Skeletal muscle cell (primary cell): ENCODE measurements at places on chromosomes 5 and 9.

- no peak for DNase-seq
These were observed 63.5 kb downstream of the MEF2C start for GRCh38 chr5:88819301-88819999.

GRCh38 chr5:170508036-170508435, 4.2 kb downstream of the KCNIP1 start:
- no peak for DNase-seq

- no peak for DNase-seq
These were observed 116.0 kb upstream of the LMX1B start for GRCh38 chr9:126497660-126498275.

DNA sequence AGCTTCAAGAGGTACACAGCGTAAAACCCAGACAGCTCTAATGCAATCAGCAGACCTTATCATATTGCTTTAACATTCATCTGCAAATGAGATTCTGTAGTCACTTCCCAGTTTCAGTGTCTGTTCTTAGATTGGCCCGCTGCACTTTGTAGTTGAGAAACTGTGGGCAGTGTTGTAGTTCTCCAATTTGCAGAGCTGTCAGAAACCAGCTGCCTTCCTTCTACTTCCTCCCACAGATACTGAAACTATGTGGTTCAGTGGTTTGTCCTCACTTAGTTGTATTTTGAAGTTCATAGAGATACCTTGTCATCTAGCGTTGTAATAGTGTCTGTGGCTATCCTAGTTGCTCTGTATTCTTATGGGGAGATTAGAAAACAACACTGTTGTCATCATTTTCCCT, 39.6 kb upstream of the TRIM36 start:
- DNase-seq = no peak

DNA sequence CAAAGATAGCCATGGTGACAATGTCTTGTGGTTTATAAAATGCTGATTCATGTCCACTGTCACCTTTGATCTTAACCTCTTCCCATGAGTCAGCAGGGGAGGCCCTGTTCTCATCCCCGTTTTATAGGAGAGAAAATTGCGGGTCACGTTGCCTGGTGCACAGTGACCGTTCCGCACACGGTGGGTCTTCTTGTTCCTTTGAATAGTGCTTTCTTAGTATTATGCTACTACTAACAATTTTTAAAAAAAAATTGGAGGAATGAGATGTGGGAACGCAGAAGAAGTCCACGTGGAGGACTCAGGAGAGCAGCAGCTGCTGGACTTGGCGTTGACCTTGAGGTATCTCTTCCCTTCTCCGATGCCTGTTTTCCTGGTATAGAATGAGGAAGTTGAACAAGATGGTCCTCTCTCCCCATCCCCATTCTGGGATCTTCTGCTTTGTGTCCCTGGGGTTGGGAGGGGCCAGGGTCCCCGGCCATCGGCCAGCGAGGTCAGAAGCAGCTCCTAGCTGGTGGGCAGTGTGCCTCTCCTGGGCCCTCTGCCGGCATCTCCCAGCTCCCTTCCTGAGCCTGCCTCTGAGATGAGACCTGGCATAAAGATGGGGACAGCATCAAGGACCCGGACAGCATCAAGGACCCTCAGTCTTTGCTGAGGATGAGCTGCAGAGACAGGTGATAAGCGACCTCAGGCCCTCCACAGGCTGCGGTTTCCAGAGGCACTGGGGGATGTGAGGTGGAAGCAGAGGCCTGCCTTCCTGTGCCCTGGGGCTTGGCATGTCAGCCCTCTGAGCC, 143.9 kb downstream of the C9orf50 start:
- DNase-seq = no peak

DNA sequence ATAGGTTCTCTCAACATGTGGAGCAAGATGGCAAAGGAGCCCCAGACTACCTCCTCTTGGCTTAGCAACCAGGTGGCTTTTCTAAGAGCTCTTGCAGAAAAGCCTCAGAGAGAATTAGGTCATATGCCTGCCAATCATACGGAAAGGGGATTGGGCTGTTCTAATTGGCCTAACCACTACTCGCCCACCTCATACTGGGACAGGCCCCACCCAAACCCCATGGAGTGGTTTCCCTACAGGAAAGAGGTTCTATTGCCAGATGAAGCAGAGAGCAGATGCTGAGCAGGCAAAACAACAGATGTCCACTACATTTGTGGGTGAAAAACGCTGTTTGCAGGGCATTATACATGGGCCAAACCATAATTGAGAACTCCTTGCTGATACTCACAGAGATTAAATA, 29.0 kb downstream of the ABLIM3 start:
- no peak for DNase-seq

GRCh38 chr5:106241409-106241808, 1429.3 kb downstream of the EFNA5 start:
- DNase-seq = no peak

- DNase-seq = no peak
These were observed 17.4 kb upstream of the RIC1 start for GRCh38 chr9:5611321-5612184.

DNA sequence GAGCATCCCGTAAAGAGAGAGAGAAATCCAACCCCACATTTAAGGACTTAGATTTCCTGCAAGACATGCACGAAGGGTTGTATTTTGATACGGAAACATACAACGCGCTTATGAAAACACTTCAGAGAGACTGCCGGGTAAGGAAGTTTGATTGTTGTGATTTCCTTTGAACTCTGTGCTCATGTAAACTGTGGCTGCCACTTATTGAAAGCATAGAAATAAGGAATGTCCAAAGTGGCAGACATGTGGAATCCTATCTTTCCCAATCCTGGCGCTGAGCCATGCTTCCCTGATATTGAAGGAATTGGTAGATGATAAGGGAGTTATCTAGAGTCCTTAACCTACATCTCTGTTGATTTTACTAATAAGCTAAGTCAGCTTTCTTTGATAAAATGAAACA, 119.4 kb downstream of the PRKACG start:
- DNase-seq = no peak

- DNase-seq = no peak
These were observed 108.6 kb downstream of the ACER2 start for GRCh38 chr9:19517202-19517942.

- DNase-seq = no peak
These were observed 242.6 kb downstream of the KIAA0825 start for GRCh38 chr5:94375801-94376200.

DNA sequence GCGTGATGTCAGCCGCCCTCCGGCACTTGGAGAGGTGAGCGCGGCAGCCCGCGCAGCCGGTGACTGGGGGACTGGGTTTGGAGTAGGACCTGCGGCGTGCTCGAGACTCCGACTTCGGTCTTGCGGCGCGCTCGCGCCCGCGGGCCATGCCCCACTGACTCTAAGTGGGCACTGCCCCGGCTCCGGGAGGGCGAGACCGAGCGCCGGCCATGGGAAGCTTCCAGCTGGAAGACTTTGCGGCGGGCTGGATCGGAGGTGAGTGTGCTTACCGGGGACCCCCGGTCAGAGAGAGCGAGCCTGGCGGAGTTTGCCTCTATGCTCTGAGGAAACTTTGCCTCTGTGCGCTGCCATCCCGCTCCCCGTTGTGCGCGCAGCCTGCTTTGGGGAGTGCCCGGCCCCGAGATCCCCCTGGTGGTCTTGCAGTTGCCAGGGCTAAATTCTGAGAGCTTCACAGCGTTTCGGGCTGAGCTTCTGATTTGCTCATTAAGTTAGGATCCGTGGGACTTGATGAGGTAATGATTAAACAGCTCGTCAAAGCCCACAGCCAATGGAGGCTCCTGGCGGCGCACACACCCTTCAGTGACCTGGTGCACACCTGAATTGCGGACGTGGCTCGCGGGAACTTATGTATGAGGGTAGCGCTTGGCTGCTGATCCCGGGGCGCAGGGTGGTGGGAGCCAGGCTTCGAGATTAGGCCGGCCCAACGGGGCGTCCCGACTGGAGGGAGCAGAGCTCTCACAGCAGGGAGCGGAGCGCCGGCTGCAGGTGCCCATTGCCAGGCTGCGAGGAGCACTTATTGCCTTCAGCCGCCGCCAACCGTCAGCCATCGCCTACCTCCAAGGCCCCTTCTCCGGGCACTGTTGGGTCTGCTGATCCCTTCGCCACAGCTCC, at the start of gene SLC25A48:
Gene SLC25A48, plus strand, starts transcription at position 25 of the 891 bp plus-strand sequence. Its CDS starts 185 bp downstream, at position 210.
- DNase-seq = no peak

DNA sequence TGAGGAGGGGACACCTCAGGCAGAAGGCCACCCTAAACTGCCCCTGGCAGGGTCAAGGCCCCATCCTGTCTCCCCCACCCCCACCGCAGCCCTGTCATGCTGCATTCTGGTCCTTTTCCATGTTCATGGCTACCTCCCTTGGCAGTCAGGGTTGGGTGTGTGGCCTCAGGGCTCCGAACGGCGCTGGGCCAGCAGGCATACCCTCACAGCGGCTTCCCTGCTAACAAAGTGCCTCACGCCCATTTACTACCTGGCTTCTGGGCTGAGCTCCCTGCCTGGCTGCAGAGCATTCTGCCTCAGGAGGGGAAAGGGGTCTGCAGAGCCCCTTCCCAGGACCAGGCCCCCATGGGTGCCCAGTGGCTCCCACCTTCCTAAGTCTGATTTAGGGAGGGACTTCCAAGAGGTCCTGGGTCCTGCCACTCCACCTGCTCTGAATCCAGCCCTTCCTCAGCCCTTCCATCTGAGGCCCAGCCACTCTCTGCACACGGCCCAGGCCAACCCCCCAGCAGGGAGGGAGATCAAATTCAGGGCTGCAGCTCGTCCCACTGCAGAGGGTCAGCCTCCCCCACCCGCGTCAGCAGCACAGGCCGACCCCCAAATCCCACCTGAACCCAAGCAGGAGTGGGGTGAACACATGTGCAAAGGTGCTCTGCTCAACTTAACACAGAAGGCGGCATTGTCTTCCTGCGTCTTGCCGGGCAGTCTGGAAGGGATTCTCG, 115.9 kb upstream of the PHYKPL start:
- DNase-seq = no peak

- DNase-seq = no peak
These were observed 51.2 kb downstream of the CHD1 start for GRCh38 chr5:98877600-98877999.

DNA sequence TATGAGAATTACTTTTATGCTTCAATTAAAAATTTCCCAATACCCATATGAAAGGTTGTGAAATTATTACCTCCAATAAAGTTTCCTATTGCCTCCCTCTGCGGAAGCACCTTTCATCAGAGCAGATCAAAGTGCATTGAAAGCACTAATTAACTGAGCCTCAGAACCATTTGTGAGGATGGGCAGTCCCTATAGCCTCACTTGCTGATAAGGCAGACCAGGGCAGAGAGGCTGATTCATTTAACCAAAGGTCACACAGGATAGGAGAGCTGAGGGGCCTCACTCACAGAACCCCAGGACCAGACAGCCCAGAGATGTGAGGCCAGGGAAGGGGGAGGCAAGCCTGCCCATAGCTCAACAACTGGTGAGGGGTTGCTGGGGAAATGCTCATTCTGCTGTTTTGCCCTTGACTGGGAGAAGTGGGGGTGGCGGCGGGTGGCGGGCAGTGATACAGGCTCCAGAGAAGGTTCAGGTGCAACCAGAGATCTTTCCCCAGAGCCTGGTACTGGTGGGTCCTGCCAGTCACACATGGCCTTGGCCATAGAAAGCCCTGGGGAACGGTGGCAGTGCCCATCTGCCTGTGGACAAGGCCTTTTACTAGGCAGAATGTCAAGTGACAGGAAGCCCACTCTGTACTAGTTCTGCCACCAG, 57.9 kb downstream of the MACROH2A1 start:
- no peak for DNase-seq

DNA sequence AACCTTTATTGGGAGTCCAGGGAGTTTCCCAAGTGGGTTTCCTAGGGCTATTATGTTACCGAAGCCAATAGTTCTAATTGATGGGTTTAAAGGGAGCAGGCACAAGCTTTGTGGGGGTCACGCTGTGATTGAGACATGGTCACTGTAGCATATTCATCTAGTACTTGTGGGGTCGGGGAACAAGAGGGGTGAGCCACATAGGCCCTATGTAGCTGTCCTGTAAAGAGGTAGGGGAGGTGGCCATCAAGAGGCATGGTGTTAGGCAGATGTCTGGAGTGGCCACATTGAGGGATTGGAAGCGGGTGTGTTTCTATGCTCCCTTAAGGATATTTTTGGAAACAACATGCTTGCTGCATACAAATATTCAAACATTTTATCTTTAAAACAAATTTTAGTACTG, 50.1 kb downstream of the EXOSC2 start:
- no peak for DNase-seq

GRCh38 chr9:112327718-112328450, 5.5 kb downstream of the PTBP3 start:
- DNase-seq = no peak

GRCh38 chr5:174410716-174411478, 313.5 kb upstream of the MSX2 start:
- DNase-seq = no peak

- DNase-seq = no peak
These were observed 33.0 kb downstream of the PPARGC1B start for GRCh38 chr5:149762958-149763630.
